ENCODE measurements at places on chromosomes 7 and 10.

GRCh38 chr7:143901332-143901667 is 676 bp downstream of the TCAF1 start:
- no peak for DNase-seq

- no peak for DNase-seq
Measured at GRCh38 chr7:134996097-134996550, 9.8 kb downstream of the AGBL3 start.

DNA sequence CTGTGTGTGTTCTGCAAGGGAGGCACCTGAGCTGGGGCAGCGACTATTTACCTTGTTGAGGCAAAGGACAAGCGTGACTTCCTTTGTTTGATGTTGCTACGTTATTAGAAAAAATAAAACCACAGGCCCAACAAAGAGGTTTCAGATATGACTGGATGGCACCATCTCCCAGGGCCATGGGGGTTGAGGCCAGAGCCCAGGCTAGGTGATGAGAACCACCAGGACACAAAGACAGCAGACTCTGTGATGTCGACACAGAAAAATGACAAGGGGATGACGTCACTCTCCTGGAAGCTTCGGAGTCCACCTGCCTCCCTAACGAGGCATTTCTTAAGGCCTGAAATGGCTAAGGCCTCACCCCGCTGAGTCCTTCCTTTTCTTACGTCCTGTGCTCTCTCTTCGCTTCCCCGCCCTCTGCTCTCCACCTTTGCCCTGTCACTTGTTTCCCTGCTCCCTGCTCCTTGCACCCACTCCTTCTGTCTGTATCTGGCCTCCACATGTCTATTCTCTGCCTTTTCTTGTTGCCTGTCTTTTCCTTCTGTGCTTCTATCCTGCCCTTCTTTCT is 83.0 kb upstream of the ADRB1 start:
- no peak for DNase-seq

- no peak for DNase-seq
Measured at GRCh38 chr7:77235276-77235675, 35.7 kb upstream of the FGL2 start.

- no peak for DNase-seq
Measured at GRCh38 chr10:13973742-13974141, 357.0 kb downstream of the FRMD4A start.

- DNase-seq = no peak
Measured at GRCh38 chr7:122965306-122965705, 30.2 kb downstream of the TAS2R16 start.

GRCh38 chr10:80539421-80540031 is 1.8 kb downstream of the SH2D4B start:
- no peak for DNase-seq

- DNase-seq = peak; percentile 35
Measured at GRCh38 chr10:69217119-69217754, 2.9 kb upstream of the HKDC1 start.

DNA sequence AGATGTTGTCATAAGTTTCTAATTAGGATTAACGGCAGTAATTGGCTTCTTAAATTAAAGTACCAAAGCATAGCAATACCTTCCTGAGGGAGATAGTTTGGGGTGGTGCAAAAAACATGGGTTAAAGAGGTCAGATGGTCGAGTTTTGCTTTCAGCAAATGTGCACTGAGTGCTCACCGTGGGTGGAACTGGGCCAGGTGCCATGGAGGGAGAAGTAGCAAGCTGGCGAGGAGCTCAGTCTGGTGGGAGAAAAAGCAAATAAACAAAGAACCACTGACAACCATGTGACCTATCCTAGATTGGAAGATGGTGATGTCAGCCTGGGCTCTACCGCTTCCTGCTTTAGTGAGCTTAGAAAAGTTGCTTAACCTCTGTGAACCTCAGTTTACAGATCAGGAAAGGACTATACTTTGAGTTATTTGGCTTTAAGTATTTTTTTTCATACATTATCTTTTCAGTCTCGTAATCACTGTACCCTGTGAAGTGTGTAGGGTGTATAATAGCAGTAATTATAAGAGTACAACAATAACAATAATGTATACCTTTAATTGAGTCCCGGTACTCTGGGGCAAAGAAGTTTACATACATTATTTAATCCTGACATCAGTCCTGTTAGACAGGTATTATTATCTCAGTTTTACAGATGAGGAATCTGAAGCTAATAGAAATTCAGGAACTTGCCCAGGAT is 69.0 kb upstream of the PDCD4 start:
- DNase-seq = no peak

DNA sequence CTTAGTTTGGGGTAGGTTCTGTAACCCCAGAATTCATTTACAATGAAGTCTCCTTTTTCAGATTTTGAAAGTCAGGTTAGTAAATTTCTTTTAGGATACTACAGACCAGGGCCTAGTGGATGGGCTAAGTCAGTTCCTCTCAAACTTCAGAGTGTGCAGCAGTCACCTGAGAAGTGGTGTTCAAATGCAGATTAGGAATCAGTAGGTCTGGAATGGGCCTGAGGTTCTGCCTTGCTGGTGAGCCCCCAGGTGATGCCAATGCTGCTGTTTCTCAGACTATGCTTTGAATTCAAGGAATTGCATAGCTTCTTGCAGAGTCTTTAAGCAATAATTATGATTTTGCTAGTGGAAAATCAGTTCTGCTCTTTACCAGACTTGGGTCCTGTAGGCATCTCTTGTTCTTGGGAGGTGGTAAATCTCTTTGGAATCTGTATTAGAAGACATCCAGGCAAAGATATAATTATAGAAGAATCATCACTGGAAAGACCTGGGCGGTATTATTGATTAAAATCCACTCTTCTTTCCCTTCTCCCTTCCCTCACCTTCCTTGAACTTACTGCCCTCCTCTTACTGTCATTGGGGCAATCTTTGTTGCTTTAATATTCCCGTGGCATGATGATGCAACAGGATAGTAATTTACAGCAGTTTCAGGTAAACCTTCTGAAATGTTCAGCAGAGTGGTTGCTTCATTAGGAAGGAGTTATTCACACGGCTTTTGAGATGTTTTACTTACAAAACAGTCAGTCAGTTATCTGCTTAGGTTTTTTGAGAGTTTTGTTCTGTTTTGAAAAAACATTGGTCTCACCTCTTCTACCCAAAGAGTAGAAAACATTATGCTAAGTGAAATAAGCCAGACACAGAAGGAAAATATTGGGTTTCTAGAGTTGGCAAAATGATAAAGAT is 87.2 kb downstream of the NRF1 start:
- no peak for DNase-seq

- no peak for DNase-seq
Measured at GRCh38 chr10:69033256-69033655, 44.7 kb downstream of the KIFBP start.

GRCh38 chr10:47262606-47263533 is 37.1 kb upstream of the GDF10 start:
- peak; percentile 42 for DNase-seq

DNA sequence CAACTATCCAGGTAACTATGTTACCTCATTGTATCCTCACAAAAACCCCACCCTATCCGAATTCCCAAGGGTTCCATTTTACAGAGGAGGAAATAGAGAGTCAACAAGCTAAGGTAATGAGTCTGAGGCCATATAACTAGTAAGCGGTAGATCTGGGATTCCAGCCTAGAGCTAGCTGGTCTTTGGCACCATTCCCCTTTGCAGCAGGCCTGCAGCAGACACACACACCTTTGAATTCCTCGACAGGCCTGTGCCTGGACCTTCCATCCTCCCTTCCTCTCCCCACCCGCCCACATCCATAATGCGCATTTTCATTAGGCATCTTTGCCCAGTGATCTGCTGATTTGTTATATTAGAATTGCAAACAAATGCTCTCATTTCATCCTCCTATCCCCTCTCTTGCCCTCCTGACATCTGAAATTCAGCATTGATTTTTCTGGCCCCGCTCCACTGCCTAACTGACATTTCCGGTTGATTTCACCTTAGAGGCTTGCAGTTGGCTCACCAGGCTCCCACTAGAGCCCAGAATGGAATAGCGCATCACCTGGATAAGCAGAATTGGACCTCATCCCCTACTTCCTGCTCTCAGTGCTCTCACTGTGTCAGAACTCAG is 129.5 kb downstream of the PLXNA4 start:
- no peak for DNase-seq

DNA sequence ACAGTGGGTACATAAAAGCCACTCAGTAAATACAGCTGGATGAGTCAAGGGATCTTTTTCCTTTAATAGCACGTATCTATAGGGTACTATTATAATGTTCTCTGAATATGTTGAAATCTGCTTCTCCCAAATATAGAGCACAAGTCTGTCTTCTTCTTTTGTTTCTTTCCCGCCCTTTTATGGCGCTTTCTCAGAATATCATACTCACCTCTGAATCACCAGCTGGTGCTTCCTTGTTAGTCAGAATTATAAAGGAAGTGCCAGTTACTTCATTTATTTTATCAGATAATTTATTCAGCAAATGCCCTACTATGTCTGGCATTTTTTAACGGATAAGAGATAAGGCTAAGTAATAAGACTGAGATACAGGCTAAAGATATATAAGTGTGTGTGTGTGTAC is 772.9 kb downstream of the SORCS3 start:
- no peak for DNase-seq

- DNase-seq = no peak
Measured at GRCh38 chr7:28999895-29000716, 42.0 kb upstream of the TRIL start.
